Lung microvascular endothelial cell (primary cell): ENCODE measurements at places on chromosomes 2 and 18. TPM values are rescaled to one million over a fixed set of nuclear protein-coding genes. Genes with fewer than 3 reads are reported as not detected.

GRCh38 chr2:111149882-111150455, 29.3 kb downstream of the BCL2L11 start:
- no peak for DNase-seq

DNA sequence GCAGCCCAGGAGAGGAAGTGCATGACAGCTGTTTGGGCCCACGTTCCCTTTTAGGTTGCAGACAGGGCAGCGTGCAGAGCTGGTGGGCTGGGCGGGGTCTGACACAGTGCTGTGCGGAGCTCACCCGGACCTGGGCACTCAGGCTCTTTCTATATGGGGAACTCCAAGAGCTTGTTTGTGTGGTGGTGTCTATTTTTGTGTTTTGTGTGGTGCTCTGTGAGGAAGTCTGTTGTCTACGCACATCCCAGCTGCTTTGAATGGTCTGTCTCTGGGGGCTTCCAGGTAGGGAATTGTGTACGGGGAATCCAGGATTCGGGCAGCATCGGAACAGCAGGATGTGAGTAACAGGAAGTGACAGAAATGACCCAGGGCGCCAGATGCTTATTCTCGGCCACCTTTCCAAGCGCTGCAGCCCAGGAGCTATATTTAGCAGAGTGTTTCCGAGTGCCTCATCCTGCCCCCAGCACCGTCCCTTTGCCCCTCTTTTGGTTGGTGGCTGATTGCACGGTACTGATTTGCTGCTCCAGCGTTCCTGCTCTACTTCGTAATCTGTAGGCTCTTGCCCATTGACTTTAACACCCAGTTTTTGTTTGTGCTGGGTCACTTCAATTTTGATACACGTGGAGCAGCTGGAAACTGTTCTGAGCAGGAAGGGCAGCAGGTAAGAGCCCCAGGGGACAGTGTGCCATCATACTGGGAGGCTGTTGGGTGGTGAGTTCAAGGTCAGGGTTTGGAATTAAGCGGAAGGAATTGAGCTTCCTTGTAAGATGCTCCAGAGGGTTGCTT, 64.7 kb downstream of the DGKD start:
- DNase-seq = peak; percentile 94

DNA sequence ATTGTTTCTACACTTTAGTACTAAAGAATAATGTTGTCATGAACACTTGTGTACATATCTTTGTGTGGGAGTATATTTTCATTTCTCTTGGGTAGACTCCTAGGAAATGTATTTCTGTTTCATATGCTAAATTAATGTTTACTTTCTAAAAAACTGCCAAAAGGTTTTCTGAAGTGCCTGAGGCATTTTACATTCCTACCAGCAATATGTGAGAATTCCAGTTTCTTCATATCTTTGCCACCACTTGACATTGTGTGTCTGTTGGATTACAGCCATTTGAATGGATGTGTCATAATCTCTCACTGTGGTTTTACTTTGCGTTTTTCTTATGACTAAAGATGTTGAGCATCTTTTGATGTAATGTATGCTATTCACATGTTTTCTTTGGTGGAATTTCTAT, 428.2 kb upstream of the KCNH7 start:
- no peak for DNase-seq

DNA sequence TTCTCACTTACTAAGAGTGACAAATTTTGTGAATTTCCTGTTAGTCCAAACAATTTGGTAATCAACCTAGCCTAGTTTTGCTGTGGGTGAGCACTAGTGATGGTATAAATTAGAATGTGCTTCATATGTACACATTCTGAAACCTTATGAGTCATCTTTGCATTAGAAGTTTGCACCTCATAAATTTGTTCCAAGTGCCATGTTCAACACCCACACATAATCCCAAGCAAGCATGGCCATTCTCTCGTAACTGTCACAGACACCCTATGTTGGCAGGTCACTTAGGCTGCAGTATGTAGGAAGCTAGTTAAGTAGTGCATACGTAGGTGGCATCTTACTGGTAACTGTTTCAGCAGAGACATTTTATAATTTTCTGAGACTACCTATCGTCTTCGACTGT, 46.9 kb downstream of the NAB1 start:
- no peak for DNase-seq

DNA sequence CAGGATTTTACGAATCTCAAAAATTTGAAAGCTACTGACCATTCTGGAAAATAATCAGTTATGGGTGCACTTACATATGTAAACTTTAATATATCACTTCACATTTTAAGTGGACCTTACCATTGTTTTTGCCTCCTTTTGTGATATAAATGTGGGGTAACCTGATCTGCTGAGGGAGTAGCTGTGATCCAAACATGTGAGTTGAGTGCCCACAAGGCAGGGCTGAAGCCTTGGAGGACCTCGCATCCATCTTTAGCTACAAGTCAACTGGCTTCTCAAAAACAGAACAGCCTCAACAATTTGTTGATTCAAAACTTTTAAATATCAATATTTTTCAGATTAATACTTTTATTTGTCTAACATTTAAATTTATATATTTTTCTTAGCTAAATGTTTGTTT, 178.2 kb downstream of the PLCL1 start:
- DNase-seq = no peak

DNA sequence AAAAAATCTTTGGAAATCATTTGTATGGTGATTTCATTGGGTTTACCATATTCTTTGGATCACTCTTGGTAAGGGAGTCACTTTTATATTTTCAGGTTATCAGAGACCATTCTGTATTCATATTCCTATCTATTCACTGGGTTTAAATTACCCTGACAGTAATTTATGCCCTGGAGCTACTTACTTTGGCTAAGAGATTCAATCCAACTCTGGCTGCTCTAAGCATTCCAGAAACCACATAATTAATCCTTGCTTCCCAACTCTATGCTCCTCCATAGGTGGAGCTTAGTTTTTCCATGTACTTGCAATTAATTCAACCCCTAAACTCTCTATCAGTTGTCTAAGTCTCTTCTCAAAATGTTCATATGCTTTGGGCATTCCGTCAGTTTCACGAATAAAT, 336.3 kb downstream of the AGPS start:
- DNase-seq = no peak

DNA sequence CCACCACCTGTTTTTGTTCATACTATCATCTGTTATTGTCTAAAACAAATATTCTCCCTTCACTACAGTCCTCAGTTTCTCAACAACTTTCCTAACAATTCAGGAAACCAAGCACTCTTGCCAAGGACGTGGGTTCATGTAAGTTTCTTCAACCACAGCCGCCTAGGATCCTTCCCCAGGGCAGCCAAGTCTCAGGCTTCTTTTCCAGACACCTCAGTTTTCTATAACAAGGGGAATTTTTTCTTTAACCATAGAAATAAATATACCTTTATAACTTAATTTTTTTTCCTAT, 39.4 kb upstream of the AGPS start:
- DNase-seq = no peak

Gene IGFBP5
- 0.20 and 5.0 TPM in 2 replicates for total RNA-seq

Gene CYTIP
- total RNA-seq = not detected in 2 replicates
